ENCODE measurements at places on chromosomes 6 and 20.

DNA sequence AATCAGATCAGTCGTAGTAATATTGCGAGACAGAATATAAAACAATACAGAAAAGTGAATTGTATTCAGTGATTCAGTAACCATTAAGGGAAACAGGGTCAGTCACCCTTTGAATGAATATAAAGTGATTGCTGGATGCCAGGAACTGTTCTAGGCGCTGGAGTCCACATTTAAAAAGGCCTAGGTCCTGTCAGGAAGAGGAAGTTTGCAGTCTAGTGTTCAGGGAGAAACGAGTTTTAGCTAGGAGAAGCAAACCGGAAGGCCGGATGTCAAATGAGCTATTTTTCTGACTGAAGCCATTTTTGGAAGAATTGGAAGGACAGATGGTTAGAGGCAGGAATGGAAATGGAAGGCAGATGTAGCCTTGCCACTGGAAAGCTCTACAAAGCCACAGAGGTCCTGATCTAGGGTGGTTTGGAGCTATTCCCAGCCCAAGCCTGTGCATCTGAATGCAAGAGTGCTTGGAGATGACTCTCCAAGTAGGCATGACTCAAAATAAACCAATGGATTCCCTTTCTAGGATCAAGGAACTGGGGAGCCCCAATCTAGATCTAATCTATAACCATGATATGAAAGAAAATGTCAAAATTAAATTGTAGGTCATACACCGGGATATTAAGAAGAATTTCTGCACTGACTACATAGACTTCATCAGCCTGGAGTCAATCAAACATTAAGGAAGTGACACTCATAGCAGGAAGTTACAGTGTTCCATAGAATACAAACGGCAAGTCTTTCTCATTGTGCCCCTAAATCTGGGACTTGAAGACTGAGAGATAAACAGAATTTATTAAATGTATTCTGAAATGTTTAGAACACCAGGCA is 36.8 kb upstream of the CDKAL1 start:
- DNase-seq: no peak

- no peak for DNase-seq
Measured at GRCh38 chr6:137471497-137471896, 22.7 kb downstream of the OLIG3 start.

- DNase-seq: no peak
Measured at GRCh38 chr6:154301839-154302752, 54.5 kb downstream of the IPCEF1 start.

DNA sequence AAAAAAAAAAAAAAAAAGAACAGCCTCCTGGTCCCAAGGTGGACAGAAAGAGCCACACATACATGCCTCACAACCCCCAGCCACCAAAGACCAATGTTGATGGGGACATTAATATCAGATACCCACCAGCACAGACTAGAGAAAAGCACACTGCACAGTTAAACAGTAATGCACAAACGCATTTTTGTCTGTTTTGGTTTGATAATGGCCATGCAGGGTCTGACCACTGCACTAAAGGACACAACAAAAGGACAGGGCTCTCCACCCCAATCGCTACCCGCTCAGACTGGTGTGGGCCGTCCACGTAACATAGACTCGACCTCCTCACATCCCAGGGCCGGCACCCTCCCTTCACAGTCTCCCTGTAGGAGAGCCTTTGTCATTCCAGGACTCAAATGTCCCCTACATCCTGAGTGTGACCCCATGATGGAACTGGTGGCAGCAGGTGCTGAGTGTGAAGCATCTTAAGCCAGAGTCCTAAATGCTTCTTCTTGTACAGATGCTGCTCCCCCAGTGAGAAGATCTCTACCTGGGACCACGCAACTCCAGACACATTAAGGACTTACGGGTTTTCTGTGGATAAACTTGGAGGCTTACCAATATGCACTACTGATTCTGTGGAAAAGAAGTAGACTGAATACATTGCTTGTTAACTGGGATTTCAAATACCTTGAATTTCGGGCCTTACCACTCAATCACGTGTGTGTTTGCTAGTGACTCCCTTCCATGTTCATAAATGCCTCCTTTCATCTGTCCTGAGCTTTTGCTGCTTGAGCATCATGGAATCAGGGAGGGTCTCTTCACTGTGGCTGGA is 28.0 kb downstream of the RRBP1 start:
- DNase-seq: no peak

DNA sequence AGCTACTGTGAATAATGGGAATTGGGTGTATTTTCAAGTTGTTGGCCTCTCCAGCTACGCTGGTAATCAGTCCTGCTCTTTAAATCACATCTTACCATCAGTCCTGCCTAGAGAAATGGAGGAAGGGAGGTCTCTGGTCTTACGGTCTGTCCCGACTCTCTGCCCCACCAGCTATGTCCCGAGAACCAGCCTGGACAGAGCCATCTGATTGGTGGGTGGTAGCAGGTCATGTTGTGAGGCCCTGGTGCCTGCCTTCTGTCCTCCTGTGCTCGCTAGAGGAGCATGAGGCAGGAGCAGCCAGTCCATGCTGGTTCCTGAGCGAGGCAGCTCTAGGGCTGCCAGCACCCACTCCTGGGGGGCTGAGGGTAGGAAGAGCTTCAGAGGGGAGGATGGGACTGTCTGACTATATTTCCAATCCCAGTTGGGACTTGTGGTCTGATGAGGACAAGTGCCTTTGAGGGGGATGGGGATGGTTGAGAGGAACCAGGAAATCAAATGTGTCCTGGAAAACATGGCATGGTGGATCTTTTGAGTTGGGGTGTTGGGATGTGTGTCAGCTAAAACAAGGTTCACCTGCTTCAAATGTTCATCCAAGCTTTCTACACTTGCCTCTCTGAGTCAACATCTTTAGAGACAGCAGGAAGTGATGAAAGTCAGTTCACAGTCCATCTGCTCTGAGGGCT is 33.0 kb downstream of the SYNJ2 start:
- no peak for DNase-seq

DNA sequence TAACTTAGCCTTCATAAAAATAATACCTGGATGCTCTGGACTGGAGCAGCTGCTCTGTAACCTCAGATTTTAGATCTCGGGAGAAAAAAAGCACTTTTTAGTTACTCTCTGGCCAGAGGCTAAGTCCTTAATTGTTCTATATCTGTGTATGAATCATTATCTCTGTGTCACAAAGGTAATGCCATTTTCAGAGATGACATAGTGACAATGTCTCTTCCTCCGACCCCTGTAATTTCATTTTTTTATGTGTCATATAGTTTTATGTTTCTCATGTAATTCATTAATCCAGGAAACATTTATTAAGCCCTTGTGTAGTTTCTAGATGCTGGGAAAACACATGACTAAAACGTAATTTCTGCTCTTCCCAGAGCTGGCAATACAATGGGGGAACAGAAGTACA is 55.6 kb downstream of the SENP6 start:
- DNase-seq: no peak

DNA sequence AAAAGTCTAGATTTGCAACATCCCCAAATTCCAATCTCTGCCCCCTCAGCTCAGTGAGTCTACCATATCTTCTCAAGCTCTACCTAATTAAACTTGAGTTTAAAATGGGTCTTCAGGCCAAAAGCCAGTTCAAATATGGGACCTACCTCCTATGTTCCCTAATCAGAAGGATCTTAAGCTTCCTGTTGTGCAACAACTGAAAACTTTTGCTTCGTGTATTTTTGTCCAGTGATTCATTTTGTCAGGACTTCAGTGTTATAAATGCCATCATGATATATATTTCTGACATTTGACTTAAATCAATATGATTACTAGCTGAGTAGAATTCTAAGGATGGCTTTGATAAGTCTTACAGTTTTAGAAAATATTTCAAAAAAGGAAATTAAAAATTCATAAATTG is 622.6 kb upstream of the PTCHD4 start:
- DNase-seq: no peak

DNA sequence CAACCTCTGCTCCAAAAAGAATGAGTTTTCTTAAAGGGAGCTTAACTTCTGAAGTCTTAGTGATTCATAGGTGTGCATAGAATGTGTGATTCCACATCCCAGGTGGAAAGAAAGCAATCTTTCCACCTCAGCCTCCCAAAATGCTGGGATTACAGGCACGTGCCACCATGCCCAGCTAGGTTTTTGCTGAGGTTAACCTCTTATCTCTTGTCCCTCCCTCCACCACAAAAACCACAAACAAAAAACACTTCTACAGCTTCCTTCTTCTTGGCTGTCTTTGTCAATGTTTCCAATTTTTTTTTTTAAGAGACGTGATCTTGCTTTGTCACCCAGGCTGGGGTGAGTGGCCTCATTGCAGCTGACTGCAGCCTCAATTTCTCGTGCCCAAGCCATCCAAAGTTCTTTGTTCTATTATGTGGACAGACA is 8.1 kb upstream of the CSE1L start:
- DNase-seq: no peak

DNA sequence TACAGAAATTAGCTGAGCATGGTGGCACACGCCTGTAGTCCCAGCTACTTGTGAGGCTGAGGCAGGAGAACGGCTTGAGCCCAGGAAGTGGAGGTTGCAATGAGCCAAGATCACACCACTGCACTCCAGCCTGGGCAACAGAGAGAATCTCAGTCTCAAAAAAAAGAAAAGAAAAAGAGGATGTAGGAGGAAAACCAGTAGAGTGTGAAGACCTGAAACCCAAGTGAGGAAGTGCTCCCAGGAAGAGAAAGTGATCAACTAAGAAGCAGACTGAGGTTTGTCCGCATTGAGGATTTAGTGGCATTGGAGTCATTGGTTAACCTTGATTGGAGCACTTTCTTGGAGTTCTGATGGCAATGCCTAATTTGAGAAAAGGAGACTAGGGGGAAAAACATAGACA is 20.6 kb upstream of the TASP1 start:
- DNase-seq: no peak

DNA sequence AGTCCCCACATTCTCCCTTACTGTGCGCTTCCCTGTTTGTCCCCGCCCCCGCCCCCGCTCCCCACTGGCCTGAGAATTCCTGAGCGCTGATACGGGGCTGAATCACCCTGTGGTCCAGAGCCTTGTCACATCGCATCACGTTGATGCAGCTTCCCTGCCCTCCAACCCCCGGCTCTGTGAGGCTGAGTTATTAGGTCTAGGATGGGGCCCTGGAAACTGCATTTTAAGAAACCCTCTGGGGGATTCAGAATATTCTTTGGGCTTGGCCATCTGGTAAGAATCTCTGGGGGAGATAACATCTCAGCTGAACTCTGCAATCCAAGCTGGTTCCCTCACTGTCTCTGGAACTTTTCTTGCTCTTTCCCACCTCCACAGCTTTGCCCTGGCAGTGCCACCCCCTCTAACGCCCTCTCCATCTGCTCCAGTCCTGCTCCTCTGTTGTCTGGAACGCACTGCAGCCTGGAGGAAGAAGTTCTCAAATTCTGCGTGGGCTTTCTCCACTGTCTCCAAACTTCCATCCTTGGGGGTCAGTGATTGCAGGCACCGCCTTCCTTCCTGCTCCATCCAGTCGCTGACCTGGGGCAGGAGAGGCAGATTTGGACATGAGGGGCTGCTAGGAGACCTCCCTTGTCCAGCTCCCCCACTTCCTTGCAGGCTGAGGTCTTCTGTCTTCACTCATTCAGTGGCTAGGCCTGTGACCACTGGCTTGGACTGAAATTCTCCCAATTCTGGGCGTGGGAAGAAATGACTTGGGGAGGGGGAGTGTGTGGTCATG is 42.6 kb downstream of the KIAA1755 start:
- no peak for DNase-seq

DNA sequence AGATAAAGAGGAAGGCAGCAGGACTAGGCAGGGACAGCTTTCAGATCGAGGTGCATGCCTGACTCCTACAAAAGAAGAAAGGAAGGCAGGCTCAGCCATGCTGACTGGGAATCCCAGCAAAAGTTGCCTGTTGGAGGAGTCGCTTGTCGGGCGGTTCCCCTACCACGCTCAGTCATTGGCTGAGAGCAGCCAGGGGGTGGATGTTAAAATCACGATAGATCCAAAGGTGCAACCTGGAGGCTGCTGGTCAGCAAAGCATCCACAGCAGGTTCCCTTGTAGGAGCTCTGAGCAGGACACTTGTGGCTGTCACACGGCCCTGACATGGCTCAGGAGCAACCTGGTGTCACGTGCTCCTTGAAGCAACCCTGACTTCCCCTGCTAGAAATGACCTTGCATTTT is 74.6 kb downstream of the ISM1 start:
- no peak for DNase-seq

GRCh38 chr6:155188707-155189496 is 74.9 kb upstream of the CLDN20 start:
- DNase-seq: no peak

GRCh38 chr6:69162811-69163210 is 527.7 kb downstream of the ADGRB3 start:
- DNase-seq: no peak

DNA sequence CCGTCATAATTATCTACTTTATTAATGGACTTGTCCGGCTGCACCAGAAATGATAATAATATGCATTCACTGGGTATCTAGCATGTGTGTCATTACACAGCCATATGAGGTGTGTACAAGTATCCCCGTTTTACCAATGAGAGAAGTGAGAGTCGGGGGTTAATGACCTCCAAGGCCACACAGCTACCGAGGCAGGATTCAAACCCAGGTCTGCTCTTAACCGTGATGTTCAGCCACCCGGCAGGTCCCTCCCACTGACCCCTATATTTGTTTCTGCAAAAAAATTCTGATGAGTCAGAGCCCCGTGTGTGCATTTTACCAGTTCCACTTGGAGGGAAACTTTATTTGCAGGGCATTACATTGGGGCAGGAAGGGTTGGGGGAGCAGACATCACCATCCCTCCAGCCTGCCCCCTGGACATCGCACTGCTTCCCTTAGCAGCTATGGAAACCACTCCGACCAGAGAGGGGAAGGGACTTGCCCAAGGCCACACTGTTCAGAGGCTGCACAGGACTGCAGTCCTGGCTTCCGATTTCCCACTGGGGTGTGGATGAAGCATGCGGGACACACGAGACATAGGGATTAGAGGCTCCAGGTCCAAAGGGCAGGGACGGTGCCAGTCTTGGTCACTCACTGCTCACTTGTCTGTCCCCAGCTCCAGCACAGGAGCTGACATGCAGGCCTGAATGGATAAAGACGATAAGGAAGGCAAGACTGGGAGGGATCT is 10.1 kb upstream of the SRC start:
- no peak for DNase-seq
